ENCODE measurements at places on chromosomes 1 and 21.

DNA sequence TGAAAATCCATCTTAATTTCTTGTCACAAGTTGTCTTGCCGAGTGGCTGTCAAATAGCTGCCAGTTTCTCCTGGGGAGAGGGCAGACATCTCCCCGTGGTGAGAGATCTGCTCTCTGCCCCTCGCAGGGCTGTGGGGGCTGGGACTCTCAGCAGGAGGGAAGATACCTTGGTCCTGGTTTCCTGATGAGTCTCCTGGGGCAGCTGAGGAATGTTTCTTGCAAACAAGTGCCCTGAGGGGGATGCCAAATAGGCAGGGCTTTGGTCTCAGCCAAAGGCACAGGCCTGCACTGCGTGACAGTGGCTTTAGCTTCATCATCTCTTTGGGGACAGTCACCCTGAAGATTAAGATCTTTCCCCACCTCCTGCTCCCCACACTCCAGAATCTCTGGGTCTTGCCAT, 40.9 kb downstream of the SYT6 start:
- no peak for DNase-seq

DNA sequence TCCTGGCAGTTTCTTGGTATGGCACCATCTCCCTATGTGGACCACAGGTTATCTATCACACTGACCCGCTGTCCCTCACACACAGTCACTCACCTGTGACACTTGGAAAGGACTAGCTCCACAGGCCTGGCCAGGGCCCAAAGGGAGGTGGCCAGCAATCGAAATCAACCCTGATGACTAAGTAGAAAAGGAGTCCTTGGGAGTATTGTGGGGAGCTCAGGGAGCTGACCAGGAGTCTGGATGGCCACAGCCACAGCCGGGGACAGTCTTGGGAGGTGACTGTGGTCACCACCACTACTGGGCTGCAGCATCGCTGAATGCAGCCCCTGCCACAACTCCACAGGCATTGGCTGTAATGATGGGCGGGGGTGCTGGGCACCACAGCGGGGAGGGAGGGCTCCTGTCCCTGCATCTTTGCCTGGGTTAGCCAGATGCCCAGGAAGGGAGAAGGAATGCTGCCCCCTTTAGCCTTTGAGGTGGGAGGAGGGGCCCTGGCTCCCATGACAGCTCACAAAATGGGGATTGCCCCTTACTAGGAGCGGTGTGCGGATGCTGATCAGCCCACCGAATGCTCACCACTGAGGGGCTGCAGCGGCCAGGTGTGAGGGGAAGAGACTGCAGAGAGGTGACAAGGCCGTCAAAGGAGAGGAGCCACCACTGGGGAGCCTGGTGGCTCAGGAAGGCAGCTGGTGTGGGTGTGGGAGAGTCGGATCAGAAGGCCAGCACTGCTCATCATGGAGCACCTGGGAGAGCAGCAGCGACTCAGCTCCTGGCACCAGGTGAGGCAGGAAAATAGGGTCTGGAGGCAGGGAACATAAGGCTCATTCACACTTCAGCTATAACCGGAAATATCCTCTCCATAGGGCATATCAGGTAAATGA, 61.3 kb downstream of the H3-3A start:
- no peak for DNase-seq

DNA sequence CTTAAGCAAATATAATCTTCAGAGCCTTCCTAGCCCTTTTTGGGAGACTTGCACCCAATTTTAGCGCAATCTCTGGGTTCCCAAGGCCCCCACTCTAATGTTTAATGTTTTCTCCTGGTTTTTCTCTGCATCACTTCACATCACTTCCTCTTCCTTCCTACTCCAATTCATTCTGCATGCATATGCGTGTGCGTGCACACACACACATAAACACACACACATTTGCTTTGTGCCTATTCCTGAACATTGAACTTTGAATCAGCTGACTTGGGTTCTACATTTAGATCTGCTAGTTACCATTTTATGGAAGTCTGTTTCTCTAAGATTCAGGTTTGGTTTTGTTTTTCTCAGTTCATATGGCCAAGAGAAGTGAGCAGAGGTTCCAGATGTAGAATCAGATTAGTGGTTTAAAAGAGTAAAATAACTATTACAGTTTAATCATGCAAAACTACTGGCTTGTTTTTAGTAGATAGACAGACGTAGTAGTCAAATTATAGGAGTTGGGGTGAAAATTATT, 7.4 kb upstream of the EDEM3 start:
- no peak for DNase-seq

GRCh38 chr1:96370757-96371156, 350.8 kb upstream of the PTBP2 start:
- peak; percentile 73 for DNase-seq

GRCh38 chr1:181522864-181523263, 39.5 kb downstream of the CACNA1E start:
- no peak for DNase-seq

All from GM04503 (cell line).